WTC11 (cell line): ENCODE measurements at places on chromosomes 5 and 9. TPM values are rescaled to one million over a fixed set of nuclear protein-coding genes. Genes with fewer than 3 reads are reported as not detected.

IGFBPL1 gene
- total RNA-seq = 36.7 to 44.9 TPM (median 42.6 TPM) in 3 replicates

GRCh38 chr9:26054600-26055520 lies 376.6 kb upstream of the TUSC1 start:
- no peak for DNase-seq

SEC61B gene
- 153 to 167 TPM (median 156 TPM) in 3 replicates for total RNA-seq

DNA sequence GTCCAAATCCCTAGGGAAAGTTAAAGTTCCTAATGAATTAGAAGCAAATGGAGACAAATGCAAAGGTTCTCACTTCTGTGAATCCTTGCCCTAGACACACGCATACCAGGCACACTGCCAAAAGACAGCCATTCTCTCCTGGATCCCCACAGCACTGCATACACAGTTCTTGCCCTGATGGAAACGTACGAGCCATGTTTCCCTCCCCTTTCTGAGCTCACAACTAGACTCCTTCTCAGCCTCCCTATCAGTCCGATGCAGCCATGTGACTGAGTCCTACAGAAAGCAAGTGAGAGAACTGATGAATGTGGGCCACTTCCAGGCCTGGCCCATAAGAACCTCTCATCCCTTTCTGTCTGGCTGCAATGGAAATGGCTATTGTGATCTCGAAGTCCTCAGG lies 92.0 kb downstream of the ZNF608 start:
- no peak for DNase-seq

ORM2 gene
- 0.73 to 1.6 TPM (median 1.0 TPM) in 3 replicates for total RNA-seq

ACTBL2 gene
- total RNA-seq = not detected in 3 replicates

SHISAL2B gene
- total RNA-seq = 11.1 to 15.2 TPM (median 14.8 TPM) in 3 replicates

DNA sequence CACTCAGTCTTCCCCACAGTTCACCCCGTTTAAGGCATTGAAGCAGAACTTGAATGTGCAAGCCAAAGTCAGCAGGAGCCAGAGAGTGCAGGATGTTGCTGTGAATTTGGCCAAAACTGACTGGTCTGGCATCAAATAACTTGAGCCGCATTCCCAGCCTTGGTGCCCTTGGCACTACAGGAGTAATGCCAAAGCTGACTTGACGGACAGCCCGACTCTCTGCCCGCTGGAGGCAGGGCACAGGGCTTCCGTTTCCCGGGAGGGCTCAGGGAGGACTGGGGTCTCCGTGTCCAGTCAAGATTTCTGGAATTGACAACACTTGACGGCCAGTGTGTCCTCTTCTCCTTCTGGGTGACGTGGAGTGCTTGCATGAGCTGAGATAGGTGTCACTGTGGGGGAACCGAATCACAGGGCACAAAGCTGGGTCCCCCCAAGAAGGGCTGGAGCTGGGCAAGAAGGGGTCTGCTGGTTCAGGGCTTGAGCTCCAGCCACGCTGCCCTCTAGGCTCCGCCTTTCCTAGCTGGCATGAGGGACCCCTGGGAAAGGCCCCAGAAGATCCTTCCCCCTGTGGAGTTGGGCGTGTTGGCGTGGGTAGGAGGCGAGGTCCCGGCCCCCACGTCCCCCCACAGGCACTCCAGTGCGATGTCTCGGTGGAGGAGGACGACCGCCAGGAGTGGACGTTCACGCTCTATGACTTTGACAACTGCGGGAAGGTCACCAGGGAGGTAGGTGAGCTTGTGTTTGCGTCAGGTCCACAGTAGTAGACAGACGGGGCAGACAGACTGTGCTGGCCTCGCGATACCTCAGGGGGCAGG lies 25.2 kb downstream of the NKD2 start:
- no peak for DNase-seq

GRCh38 chr5:107807431-107807830 lies 136.7 kb upstream of the EFNA5 start:
- DNase-seq = no peak

DNA sequence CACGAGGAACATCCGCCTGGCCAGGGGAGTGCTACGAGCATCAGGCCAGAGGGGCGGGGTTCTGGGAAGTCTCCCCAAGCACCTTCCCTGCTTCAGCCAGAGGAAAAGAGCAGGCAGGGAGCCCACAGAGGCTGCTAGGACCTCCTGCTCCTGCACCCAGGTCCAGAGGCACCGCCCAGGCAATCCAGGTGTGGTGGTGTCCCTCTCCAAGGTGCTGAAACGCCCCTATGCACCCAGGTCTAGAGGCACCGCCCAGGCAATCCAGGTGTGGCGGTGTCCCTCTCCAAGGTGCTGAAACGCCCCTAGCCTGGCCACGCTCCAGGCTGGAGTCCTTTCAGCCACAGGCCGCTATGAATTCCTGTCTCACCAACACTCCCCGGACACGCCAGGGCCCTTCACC lies 10.7 kb upstream of the UBAC1 start:
- peak; percentile 98 for DNase-seq

- no peak for DNase-seq
Observed at GRCh38 chr5:11153670-11154382, 392.8 kb upstream of the DAP start.

DNA sequence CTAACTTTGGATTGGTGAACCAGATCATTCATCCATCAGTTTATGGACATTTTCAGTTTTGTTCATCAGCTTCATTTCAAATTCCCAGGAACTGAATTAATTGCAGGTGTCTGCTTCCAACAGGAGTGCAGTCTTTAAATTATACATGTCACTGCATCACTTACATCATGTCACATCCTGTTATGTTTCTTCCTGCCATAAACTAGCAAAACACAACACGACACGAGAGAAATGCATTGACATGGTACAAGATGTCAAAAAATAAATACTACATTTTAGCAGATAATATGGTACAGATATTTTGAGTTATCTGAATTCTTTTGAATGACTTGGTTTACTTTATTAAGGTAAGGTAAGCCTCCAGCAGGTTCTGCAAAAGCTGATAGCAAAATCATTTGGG lies 415.5 kb downstream of the NR2F1-AS1 start:
- DNase-seq = no peak

GRCh38 chr5:61293873-61294272 lies 38.2 kb upstream of the ZSWIM6 start:
- no peak for DNase-seq

GRCh38 chr5:127834094-127834531 lies 130.9 kb downstream of the CCDC192 start:
- DNase-seq = no peak

GRCh38 chr5:156259618-156260017 lies 67.3 kb upstream of the SGCD start:
- no peak for DNase-seq
